ENCODE measurements at places on chromosomes 2 and 18. TPM values are rescaled to one million over a fixed set of nuclear protein-coding genes. Genes with fewer than 3 reads are reported as not detected.

MOGAT1 gene
- not detected for total RNA-seq

DOK6 gene
- not detected for total RNA-seq

KCNJ3 gene
- total RNA-seq, result 0.21 TPM

MCEE gene
- 4.8 TPM for total RNA-seq

PAIP2B gene
- 1.4 TPM for total RNA-seq

PLGLB1 gene
- total RNA-seq, result 1.4 TPM

NYAP2 gene
- not detected for total RNA-seq

SH3RF3 gene
- total RNA-seq, result 4.9 TPM

G6PC2 gene
- not detected for total RNA-seq

DTNA gene
- total RNA-seq, result 0.77 TPM

RUFY4 gene
- not detected for total RNA-seq
